GM23248 (cell line): ENCODE measurements at places on chromosomes 1 and 21.

- peak; percentile 83 for DNase-seq
Measured at GRCh38 chr1:87644579-87645190, 316.0 kb downstream of the LMO4 start.

DNA sequence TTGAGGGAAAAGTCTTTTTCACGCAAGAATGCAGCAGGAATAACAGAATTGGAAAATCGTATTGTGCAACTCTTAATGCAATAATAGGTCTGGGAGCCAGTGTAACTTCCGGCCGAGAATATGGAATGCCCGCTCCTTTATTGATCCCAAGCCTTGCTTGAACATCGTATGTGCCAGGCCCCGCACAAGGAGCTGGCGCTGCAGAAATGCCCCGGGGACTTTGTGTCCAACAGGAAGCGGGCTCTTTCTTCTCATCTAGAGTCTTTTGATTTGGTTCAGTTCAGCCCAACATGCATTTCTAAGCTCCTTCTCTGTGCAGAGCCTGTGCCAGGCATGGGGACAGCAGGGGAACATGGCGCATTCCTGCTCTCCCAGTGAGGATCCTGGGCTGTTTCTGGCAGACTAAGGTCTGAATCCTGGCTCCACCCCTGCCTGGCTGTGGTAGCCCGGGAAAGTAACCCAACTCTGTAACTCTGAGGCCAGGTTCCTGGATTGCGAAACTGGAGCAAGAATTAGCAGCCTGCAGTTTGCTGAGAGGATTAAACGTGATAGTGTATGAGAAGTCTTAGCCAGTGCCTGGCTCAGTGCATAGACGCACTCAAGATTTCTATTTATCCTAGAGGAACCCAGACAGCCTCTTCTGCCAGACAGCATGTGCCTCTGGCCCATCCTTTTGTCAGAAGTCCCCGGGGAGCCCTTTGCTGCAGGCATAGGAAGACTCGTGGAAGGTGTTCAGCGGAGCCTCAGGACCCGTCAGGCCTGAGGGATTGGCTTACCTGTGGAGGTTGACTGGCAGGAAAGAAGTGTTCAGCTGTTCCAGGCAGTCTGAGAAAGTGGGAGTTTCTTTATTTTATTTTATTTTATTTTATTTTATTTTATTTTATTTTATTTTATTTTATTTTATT is 987 bp upstream of the CDCP2 start:
- DNase-seq: peak; percentile 89

DNA sequence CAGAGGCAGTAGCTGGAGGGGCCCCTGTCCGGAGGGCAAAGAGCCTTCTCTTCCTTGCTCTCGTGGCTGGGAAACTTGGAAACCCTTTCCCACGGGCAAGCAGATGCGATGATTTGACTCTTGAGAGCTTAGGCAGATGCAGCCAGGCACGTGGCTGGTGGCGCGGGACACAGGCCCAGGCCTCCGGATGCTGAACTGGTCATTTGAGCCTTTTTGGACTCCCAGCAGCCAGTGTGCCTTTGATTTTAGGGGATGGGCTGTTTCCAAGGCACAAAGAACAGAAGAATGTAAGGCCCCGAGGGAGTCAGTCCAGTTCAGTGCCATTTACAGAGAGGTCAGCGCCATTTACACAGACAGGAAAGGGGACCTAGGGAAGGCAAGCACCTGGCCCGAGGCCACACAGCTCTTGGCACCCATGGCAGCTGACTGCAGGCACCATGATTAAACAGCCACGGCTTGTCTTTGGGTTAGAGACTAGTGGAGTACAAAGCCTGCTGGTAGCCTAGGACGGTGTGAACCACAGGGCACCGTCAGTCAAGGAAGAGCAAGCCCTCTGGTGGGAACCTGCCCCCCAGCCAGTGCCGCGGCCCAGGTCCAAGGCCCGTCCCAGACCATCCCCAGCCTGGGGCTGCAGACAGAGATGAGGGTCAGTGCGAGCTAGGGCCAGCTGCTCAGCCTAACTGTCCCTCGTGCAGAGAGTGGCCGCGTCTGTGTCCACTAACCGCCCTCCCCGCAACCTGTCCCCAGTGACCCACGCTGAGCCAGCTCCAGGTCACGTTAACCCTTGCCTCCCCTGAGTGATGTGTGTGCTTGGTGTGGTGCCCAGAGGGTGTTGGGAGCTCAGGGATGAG is 20.4 kb upstream of the CCDC27 start:
- peak; percentile 22 for DNase-seq

GRCh38 chr1:108615544-108615943 is 45.3 kb downstream of the HENMT1 start:
- no peak for DNase-seq

- peak; percentile 81 for DNase-seq
Measured at GRCh38 chr1:57061369-57061768, 95.6 kb upstream of the C8B start.

DNA sequence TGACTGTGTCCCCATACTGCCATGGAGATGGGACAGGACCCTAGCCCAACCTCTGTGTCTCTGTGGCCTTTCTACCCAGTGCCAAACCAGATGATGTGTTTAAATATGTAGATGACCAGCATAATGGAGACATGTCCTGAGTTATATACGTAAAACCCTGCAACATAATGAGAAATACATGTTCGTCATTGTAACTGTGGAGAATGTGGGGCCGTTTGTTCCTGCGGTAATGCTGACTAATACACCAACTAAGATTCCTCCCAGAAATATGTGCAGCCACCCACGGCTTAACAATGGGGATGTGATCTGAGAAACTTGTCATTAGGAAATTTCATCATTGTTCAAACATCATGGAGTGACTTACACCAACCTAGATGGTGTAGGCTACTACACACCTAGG is 71.7 kb upstream of the SIM2 start:
- DNase-seq: peak; percentile 77

GRCh38 chr1:2212532-2213491 is 15.3 kb upstream of the SKI start:
- peak; percentile 99 for DNase-seq

DNA sequence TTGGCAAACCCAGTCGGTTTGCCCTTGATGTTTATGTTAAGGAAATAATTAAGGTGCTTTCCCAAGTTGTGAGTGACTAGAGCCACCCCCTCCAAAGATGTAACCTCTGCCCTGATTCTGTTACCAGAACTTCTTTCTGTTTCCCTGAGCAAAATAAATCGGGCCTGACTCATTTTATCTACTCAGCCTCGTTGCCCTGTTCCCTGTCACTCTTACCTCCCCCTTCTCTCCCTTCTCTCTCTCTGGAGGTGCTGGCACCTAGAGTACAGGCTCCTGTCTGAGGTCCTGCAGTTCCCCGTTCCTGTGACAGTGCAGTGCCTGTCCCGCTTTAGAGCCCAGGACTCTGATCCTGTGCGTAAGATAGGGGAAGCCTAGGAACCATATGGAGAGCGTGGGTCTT is 35.4 kb downstream of the CXADR start:
- no peak for DNase-seq

GRCh38 chr1:2552189-2552588 is 4.0 kb upstream of the TNFRSF14 start:
- no peak for DNase-seq

- DNase-seq: peak; percentile 55
Measured at GRCh38 chr1:180229483-180230415, at the start of gene LHX4. TSS of gene LHX4 (plus strand) at chr1:180230264. CDS start at chr1:180230530, 266 bp downstream.

- DNase-seq: peak; percentile 14
Measured at GRCh38 chr21:45838634-45839033, 142.9 kb upstream of the COL6A1 start.

GRCh38 chr1:232891071-232891470 is 59.3 kb upstream of the NTPCR start:
- DNase-seq: peak; percentile 89

DNA sequence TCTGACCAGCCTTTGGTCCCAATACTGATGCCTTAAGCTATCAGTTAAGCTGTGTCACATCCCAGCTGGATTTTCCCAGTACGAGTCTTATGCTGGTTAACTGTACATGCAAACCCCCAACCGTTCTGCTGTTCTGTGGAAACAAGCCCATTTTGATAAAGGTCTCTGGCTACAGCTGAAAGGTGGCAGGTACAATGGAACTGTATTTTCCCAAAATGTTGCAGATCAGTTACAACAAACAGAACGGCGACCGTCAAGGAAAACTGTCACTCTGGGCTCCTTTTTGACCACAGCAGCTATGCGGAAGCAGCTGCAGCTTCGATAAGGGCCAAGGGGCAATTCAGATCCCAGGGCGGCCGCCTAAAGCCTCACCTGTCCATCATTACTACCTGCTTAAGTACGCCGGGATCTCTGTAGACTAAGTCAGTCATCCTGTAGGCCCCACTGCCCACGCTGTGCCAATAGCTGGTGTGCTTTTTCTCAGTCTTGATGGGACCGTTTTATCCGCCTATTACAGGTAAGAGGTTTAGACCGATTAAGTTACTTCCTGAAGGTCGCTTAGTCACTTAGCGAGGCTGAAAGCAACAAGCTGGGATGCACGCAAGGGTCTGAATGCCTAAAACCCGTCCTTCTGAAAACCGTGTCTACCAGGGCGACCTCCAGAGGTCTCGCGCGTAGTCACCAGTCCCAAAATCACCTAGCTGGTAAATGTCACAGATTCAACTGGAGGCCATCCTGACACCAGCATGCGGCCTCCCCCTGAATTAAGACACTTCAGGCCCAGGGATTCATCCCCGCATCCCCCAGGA is 11.1 kb upstream of the RAB42 start:
- DNase-seq: peak; percentile 69

GRCh38 chr1:207032528-207033017 is at the start of gene C1orf116:
TSS of gene C1orf116 (minus strand) at chr1:207032756. CDS start at chr1:207027598, 5,158 bp downstream.
- DNase-seq: no peak

DNA sequence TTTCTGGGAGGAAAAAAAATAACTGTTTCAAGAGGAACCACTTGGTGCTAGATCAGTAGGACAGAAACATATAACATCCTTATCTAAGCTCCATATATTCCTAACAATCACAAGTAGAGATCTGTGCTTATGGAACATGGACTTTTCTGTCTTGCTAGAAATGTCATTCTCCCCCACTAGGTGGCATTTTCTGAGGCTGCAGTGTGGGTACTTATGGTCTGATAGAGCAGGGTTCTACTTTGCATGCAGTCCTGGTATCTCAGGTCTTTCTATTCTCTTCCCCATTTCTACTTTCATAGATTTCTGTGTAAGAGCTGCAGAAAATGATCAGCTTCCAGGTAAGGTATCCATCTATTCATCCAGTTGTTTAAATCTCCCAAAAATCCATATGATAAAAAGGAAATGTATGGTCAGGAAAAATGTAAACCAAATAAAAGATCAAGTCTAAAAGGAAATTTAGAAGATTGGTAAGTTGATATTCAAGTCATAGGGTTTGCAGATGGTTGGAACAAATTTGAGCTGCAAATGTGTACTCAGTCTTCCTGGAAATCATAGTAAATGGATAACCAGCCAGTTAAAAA is 1.5 kb downstream of the ZNF684 start:
- peak; percentile 66 for DNase-seq

DNA sequence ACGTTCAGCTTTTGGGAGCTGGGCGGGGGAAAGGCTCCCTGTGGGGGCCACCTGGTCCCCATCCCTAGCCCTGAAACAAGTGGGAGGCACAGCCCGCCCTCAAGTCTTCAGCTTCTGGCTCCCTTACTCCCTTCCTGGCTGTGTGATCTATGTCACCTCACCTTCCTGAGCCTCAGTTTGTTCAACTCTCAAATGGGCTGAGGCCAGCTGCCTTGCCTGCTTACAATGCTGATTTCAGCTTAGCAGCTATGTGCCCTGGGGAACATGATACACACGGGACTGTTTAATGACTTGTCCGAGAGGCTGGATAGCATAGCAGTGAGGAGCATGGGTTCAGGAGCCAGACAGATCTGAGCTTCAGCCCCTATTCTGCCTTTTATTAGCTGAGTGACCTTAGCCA is 19.3 kb downstream of the GRHL3 start:
- DNase-seq: no peak
